HFFc6 (cell line): ENCODE measurements at places on chromosomes 2 and 18. TPM values are rescaled to one million over a fixed set of nuclear protein-coding genes. Genes with fewer than 3 reads are reported as not detected.

The PLGLB1 gene
- 0.62 TPM in 1 of 3 replicates, not detected in the others for total RNA-seq

The EGR4 gene
- total RNA-seq = not detected in 3 replicates

The CNPPD1 gene
- 41.7 to 42.6 TPM (median 42.2 TPM) in 3 replicates for total RNA-seq

DNA sequence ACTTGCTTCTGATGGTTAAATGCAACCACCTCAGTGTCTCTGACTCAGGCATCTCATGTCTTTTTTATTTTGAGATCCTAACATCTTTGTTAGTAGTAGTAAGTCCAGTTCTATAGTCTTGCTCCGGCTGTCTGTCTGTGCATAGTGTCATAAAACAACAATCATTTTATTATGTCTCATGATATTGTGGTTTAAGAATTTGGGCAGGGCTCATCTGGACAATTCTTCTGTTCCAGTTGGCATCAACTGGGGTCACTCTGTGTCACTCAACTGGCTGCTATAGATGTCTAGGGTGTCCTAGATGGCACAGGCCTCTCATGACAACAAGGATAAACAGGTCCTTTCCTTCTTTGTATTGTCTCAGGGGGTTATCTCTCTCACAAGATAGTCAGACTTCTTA lies 299.6 kb upstream of the ZNF521 start:
- DNase-seq = no peak

The SPDYA gene
- total RNA-seq = 0.50 TPM in 1 of 2 replicates, not detected in the other

The TRIM43 gene
- total RNA-seq = not detected in 3 replicates

The TRIM43B gene
- total RNA-seq = not detected in 2 replicates

DNA sequence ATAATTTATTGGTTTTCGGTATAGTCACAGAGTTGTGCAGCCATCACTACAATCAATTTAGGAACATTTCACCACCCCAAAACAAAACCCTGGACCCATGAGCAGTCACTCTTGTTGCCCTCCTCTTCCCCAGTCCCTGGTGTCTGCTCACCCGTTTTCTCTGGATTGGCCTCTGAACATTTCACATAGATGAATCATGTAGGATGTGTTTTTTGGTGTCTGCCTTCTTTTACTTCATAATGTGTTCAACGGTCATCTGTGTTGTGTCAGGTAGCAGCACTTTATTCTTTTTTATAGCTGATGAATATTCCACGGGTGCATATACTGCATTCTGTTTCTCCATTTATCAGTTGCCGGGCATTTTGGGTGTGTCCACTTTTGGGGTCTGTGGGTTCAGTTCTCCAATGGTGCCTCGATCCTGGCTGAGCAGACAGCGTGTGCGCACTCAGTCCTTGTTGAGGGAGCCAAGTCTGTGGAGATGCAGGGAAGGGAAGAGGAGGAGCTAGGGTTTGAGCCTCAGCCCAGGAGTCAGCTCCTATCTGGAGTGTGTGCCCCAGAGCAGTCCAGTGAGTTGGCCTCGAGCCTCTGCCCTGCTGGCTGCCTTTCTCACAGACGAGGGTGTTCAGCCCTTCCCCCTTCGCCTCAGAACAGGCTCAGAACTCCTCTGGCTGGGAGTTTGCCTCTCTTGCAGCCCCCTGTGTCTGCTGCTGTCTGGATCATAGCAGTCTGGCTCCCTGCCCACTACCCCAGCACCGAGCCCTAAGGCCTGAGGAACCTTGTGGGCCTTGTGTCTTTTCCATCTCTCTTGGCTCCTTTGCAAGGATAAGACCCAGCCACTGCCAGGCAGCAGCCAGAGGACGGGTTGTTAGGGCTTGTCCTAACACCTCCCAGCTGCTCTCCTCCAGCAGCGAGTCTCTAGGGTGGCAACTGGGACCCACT lies 18.0 kb downstream of the C2orf74 start:
- peak; percentile 63 for DNase-seq

The ZAP70 gene
- total RNA-seq = not detected in 3 replicates

DNA sequence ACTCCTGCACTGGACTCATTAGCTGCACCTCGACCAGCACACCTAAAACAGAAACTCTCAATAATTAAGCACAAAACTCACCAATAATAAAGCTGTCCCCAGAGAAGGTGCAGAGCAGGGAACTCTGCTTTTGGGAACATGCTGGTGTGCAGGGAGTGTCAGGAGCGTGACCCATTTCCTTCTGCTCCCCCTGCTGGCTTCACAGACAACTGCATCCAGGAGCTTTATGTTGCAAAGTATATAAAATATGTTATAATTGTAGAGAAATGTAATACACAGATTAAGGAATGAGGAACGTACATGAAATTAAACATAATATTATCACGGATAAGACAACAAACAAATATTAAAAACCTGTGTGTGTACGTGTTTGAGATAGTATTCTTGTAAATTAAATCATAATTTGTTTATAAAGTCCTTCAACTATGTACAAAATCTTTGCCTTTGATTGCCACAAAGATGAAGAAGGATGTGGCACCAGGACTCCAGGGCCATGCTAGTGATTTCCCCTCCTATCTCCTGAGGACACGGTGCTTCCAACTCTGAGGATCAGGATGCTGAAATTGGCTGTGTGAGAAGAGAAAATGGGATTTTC lies 68.6 kb upstream of the MAL start:
- DNase-seq = peak; percentile 3
